ENCODE measurements at places on chromosomes 12 and 14.
A peak's percentile ranks its signal among the peaks of the same experiment; 100 is the strongest.

DNA sequence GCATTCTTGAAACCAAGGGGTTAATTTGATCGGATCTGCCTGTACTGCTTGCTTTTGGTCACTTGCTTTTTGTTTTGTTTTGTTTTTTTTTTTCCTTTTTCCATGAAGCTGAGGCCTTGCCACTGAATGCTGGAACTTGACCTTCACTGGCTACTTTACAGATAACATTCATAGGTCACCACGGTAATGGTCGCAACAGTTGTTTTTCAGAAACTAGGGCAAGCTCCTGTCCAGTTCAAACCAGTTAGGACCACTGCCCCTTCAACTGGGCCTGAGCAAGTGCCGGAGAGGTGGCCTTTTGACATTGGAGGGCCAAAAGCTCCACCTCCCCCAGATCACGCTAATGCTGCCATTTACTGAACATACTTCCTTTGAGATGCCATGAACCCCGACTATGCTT, 147.6 kb downstream of the FOXN3 start:
- no peak for DNase-seq

GRCh38 chr12:65822732-65823512, 1.4 kb upstream of the HMGA2 start:
- no peak for DNase-seq

- DNase-seq: no peak
Measured at GRCh38 chr12:65195387-65196055, 26.1 kb downstream of the LEMD3 start.

DNA sequence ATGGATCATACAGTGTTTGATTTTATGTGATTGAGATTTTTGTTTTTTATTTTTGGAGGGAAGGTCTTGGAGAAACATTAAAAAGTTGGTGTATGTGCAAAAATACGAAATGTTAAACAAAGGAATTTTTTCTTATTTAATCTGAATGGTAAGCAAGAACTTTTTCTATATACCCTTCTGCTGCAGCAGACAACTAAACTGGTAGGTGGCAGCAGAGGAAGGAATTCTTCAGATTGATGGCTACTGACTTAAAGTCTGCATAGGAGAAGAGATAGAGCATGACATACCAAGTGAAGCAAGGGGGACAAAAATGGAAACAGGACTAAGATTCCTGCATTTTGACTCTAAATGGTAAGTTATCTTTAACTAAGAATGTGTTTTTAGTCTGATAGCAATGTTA, 42.0 kb upstream of the A2ML1 start:
- peak; percentile 55 for DNase-seq

DNA sequence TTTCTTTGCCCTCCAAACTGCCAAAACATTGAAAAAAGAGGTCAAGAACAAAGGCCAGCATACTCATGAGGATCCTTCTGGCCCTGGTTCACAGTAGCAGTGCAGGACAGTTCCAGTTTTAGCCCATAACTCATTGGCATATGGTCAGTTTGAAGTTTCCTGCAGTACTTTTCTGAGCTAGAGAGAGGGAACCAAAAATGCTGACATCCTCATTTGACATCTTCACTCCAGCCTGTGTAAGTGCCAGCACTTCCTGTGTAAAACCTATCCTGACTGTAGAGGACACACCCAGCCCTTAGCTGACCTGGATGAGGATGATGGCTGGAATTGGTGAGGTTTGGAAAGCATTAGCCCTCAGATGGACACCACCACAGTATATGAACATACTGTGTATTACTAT, 84.1 kb downstream of the FGD4 start:
- DNase-seq: no peak

DNA sequence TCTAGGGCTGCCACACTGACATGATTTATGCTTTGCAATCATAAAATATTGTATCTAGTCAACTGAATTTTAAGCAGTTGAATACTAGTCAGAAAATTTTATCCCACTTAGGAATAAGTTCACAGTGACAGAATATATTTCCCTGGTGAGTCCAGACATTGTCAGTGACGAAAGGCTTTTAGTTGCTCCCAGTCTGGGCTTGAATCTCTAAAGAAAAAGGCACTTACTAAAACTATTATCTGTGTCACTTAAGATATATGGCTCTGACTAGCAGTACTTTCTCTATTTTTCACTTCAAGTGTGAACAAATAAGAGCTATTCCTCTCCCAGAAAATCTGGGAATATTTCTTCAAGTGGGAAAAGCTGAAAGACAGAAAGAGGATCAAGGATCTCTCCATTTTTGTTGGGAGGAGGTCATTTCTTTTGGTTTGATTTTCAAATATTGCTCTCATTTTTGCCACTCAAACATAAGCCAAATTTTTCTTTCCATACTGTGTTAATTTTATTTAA, 1262.3 kb upstream of the USP15 start:
- DNase-seq: no peak

- DNase-seq: no peak
Measured at GRCh38 chr12:123659996-123660727, 10.8 kb upstream of the TCTN2 start.

DNA sequence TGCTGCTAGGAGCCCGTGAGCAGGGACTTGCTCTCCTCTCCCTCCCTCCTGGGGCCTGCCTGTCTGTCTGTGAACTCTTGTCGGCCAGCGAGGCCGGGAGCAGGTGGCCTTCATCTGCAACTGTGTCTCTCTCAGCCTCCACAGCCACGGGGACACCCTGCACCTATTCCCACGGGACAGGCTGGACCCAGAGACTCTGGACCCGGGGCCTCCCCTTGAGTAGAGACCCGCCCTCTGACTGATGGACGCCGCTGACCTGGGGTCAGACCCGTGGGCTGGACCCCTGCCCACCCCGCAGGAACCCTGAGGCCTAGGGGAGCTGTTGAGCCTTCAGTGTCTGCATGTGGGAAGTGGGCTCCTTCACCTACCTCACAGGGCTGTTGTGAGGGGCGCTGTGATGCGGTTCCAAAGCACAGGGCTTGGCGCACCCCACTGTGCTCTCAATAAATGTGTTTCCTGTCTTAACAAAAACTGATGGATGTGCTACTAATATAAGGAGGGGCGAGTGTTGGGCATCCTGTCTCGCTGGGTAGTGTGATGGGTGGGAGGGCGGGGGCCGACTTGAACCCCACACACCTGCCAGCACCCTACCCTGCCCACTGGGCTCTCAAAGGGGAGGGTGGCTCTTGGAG, 34.8 kb downstream of the MEG3 start:
- no peak for DNase-seq

- DNase-seq: no peak
Measured at GRCh38 chr12:83318386-83319098, 631.8 kb downstream of the TMTC2 start.

DNA sequence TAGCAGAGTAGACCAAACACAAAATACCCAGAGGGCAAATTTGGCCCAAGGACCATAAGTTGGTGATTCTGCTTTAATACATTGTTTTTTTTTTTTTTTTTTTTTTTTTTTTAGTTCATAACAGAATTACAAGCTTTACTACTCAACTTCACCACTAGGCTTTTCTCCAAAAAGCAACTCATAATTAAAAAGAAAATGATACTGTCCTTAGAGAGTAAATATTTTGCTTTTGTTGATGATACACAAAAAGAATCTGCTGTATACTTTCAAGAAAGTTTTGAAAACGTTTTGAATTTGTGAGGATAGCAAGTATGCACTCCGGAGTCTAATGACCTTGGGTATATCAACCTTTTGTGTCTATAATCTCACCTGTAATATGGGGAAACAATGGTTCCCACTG, 68.9 kb upstream of the LMO3 start:
- no peak for DNase-seq

- DNase-seq: no peak
Measured at GRCh38 chr12:58224536-58225105, 283.3 kb downstream of the ATP23 start.

DNA sequence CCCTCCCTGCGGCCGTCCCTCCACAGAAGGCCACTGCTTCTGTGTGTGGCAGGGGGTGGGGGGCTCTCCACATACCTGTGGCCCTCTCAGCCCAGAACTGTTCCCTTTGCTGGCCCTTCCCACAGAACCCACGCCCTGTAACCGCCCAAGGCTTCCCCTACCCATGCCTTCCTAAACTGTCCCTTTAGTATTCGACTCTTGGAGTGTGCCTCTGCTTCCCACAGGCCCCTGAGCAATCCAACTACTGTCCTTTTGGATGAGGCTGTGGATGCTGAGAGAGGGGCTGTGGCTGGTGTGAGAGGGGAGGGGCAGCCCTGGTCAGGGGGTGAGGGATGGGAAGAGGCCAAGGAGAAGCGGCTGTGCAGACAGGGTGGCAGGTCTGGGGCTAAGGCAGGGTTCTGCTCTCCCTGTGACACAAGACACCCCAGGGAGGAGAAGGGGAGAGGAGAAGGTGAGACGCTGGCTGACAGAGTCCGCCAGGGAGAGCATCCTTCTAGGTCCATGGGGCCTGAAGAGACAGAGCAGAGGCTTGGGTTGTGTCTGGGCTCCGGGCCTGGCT, 46.0 kb downstream of the DLK1 start:
- no peak for DNase-seq

DNA sequence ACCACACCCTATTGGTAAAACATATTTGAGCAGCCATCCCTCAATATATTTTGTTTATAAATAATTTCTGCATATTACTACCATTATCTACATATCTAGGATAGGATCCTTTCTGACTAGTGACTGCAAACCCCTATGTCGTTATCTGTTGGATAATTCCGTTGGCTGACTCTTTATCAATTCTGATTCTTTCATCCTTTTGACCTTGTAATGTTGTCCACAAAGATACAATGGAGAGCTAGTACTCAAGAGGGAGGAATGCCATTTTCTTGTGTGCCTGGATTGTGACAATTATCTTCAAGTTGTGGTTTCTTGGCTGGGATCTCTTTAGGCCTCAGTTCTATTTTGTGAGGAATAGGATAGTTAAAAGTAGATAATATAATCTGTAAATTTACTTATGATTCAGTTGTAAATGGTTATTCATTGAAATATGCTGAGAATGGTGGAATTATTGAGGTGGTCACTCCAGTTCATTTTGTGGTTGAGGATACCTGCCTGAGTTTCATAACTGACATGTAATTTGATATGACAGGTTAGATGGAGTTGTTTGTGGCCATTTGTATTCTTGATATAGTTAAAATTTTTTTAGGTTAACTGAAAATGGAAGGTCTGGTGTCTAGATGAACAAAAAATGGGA, 10.1 kb downstream of the CHST11 start:
- no peak for DNase-seq

DNA sequence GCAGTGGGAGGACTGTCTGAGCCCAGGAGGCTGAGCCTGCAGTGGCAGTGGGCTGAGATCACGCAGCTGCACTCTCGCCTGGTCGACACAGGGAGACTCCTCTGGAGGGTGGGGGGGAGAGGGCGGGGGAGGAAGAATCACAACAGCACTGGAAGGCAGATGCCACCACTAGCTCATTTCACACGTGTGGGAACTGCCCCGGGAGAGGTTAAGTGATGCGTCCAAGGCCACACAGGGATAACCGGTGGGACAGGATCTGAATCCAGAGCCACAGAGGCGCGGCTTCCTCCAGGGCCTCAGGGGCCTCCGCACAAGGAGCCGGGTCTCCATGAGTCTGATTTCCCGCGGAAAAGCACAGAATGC, 20.8 kb downstream of the STX2 start:
- no peak for DNase-seq

DNA sequence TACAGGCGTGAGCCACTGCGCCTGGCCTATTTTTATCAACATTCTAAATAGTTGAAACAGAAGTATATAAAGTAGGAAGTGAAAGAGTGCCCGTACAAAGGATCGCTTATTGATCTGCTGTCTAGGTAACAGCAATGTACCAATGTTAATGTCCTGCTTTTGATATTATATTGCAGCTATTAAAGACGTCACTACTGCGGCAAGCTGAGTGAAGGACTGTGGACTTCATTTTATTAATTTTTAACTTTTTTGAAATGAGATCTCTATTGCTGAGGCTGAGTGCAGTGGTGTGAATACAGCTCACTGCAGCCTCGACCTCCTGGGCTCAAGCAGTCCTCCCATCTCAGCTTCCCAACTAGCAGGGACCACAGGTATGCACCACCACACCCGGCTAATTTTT, 10.8 kb downstream of the PTGR2 start:
- DNase-seq: no peak

DNA sequence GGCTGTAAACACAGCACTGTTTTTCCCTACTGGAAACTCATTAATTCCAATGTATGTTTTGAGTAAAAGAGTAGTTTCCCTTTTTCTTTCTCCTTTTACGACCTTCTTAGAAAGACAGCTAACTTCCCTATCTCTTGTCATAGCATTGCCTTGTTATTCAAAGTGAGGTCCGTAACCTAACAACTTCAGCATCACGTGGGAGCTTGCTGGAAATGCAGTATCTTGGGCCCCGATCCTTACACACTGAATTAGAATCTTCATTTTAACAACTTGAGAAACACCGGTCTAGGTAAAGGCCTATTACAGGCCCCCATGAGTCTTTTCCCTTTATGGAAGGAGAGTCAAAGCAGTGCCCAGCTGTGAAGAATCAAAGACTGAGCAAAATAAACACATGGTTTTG, 230.7 kb upstream of the PRKD1 start:
- DNase-seq: no peak

DNA sequence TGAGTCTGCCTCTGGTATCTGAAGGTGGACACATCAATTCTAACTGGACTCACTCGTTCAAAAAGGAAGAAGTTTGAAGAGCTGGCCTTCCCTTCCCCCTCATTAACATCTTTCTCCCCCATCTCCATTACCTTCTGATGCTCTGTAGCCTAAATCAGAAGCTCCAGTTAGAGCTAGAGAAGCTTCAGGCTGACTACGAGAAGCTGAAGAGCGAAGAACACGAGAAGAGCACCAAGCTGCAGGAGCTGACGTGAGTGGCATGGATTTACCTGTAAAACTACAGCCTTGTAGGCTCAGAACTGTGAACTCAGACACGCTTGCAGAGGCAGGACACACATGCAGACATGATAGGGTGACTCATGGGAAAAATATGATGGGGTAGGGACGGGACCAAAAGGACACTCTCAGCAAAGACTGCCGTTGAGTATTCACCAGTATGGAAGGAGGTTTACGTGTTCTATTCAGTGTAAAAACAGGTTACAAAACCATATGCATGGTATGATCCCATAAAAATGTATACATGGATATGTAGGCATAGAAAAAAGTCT, 14.3 kb upstream of the PIP4K2C start:
- no peak for DNase-seq

- DNase-seq: no peak
Measured at GRCh38 chr14:67514650-67515385, 18.3 kb upstream of the PLEKHH1 start.

DNA sequence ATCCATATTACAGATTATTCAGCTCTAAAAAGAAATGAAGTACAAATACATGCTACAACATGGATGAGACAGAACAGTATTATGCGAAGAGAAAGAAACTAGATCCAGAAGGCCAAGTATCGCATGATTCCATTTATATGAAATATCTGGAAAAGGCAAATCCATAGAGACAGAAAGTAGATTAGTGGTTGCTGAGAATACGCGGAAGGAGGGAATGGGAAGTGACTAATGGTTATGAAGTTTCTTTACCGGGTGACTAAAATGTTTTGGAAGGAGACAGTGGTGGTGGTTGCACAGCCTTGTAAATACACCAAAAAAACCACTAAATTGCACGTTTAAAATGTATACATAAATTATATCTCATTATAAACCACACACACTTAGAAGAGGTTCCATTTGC, 12.5 kb downstream of the PRDM4 start:
- DNase-seq: no peak

Data from C1 segment of cervical spinal cord (tissue), 14 donors.